ENCODE measurements at places on chromosomes 12 and 14.

GRCh38 chr12:118649765-118650585, 273.6 kb downstream of the SUDS3 start:
- no peak for DNase-seq

DNA sequence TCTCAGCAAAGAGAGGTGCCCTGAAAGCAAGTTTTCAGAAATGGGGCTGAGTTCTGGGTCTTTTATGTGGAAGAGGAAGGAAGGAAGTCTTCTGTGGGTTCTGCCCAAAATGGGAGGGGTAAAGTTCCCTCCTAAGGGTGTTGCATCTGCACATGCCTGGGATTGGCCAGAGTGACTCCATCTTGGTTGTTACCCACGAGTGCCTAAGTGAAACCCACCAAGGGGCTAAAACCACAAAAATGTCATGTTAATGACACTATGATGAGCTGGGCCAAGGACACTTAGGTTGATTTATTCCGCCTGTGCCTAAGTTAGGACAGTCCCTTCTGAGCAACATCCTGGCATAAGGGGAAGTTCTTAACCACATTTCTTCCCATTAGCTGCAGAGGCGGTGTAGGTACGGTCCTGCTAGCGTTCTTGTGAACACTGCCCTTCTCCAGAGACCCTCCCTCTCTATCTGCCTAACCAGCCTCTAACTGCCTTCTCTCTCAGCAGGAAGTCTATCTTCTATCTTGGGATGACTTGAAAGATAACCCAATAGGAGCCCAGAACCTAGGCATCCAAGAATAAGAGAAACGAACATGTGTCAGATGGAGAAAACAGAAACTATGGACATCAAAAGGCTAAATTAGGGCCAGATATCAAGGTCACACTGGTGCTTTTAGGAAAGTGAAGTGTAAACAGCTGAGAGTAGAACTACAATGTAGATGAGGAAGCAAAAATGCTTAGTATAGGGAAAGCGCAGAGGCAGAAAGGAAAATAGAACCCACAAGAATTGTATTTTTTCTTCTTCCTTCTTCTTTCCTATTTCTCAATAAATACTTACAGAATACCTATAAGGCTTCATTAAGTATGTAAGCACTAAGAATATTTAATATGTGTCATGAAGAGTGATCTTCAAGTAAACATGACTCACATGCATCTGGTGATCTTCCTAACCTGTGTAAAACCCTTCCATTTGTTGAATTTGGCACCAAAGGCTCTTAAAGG, 104.2 kb upstream of the AMN1 start:
- DNase-seq, result peak; percentile 9

- no peak for DNase-seq
Observed at GRCh38 chr12:13749389-13749788, 232.0 kb downstream of the GRIN2B start.

- DNase-seq, result peak; percentile 85
Observed at GRCh38 chr12:124914392-124915238, at the start of gene UBC. Gene UBC, minus strand, starts transcription at chr12:124914650. Its CDS starts 879 bp downstream, at chr12:124913771.

DNA sequence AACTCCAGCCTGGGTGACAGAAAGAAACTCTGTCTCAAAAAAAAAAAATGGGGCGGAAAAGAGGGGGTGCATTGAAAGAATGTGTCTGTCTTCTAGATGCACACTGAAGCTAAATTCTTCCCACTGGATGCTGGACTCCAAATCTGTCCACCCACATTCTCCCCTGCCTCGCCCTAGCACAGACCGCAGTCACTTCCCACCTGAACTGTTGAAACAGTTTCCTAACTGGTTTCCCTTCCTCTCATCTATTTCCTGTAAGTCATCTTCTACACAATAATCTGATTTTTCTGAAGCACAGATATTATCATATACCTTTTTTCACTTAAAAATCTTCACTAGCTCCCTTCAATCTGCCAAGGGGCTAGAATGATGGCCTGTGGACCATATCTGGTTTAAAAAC, 1.5 kb upstream of the HCAR1 start:
- no peak for DNase-seq

- no peak for DNase-seq
Observed at GRCh38 chr14:95396221-95396620, 76.5 kb upstream of the CLMN start.

DNA sequence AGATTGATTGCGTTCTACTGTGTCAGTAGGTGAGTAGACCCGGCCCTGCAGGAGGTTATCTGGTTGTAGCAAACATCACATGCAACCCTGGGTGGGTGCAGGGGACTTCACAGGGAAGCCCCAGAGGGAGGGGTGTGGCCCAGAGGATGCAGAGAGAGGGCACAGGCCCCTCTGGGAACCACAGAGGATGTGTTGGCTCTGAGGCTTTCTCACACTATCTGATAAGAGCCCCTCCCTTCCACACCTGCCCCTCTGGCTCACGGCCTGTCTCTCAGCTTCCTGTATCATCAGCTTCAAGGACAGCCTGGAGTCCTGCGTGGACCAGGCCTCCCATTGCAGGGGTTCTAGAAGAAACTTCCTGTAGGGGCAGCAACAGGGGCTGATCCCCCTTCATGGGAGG, 101.9 kb downstream of the RIN3 start:
- peak; percentile 9 for DNase-seq

GRCh38 chr12:121784460-121784859, 9.0 kb downstream of the RHOF start:
- DNase-seq, result no peak

- DNase-seq, result no peak
Observed at GRCh38 chr12:57369202-57369601, 61.6 kb downstream of the R3HDM2 start.

GRCh38 chr14:75570797-75571196, 7.6 kb upstream of the FLVCR2 start:
- DNase-seq, result no peak

DNA sequence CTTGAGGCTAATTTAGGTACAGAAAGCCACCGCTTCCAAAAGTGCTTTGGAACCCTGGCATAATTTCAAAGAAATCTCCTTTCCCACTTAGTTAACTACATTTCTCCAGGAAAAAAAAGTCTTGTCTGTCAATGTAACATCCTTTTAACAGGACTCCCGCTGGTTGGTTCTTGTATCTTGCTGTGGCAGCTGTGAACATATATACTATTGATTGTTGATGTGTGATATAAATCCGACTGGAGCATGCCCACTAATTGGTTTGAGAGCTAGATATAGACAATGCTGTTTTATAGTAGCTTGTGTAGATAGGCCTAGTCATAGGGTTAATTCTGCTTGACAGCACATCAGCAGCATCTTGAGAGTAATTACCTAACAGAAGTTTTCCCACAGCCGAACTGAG, 89.6 kb downstream of the MSRB3 start:
- no peak for DNase-seq

GRCh38 chr12:131105351-131105735, 151.6 kb downstream of the ADGRD1 start:
- DNase-seq, result no peak

GRCh38 chr14:63852271-63852816, 460 bp upstream of the SYNE2 start:
- DNase-seq, result no peak
